ENCODE measurements at places on chromosomes 4 and X.

- no peak for DNase-seq
Observed at GRCh38 chr4:7817877-7818398, 121.7 kb downstream of the AFAP1 start.

DNA sequence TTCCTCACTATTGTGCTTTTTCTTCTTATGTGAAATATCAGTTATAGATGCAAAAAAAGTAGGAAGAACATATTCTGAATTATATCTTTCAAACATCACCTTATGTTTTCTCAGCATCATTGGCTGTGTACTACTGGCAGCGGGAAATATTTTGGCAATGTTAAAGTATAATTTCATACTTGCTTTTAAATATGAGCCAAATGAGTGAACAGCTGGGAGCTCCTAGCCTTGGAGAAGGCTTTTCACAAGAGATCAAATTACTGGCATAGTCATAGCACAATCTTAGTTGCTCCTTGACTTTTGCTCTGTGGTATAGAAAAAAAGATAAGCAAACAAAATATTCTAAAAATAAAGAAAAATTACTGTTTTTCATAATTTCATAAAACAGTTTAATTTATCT, 1575.8 kb upstream of the PABPC4L start:
- DNase-seq = no peak

DNA sequence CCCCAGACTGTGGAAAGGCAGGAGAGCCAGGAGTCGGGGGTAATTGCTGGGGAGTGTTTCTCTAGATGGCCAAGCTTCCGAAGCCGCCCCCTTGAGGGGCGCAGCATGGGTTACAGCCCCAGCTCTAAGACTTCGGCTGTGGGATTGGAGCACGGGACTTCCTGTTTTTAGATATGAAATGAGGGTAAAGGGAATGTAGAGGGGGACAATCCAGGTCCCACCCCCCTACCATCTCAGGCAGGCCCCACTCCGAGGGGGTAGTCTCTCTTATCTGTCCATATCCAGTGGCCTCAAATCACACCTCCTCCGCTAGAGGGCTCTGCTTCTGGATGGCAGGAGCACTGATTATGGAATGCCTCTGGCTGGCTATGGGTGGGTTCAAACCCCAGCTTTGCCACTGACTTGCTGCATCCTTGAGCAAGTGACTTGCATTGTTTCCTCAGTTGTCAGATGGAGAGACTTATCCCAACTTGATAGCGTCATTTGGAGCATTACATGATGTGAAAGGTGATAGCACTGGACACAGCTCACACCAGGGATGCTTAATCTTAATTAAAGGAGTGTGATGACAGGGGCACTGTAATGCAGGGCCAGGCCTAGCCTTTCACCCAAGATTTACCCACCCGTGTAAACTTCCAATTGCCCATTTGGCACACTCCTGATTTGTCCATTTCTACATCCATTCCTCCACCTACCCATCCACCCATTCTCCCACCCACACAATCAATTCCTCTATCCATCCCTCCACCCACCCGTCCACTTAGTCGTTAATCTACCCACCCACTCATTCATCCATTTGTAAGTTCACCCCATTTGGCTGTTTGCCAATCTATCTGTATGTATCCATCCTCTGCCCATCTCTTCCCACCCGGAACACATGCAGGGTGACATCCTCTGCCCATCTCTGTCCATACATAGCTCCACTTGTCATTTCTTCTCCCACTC, 848 bp upstream of the KCND1 start:
- no peak for DNase-seq

DNA sequence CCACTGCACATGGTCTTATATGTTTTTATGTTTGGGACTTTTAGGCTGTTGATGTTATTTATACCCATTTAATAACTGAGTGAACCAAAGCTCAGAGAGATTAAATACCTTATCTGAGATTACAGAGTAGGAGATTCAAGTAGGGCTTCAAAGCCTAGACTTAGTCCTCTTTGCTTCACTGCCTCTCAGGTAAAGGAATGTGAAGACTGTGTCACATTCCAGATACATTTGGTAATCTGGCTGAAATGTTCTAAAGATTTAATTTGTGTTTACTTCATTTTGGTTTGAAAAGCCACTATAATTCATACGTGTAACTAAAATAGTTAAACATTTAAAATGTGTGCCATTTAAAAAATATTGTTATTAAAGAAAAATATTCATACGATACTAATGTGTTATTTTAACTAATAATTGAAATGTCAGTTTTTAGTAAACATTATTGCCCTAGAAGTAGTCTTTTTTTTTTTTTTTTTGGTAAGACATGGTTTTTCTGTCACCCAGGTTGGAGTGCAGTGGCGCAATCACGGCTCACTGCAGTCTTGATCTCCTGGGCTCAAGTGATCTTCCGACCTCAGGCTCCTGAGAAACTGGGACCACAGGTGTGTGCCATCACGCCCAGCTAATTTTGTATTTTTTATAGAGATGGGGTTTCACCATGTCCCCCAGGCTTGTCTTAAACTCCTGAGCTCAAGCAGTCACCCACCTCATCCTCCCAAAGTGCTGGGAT, 54.3 kb downstream of the WWC2 start:
- DNase-seq = no peak

DNA sequence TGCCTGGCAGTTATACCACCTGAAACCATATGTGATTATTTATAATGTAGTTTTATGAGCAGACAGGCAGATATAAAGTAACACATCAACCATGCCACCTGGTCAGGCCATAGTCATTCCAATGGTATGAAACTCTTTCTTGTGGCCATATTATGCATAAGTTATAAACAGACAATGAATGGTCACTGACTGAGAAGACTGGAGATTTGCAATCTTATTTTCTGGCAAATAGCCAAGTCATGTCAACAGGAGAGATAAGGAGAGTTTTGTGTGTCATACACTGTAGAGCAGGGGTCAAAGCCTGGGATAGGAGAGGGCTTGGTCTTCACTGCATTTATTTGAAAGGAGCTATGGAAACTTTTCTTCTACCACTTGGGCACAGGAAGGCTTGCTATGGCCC, 29.5 kb downstream of the SORBS2 start:
- no peak for DNase-seq

- DNase-seq = no peak
Observed at GRCh38 chrX:118964252-118964651, 10.2 kb upstream of the LONRF3 start.

- no peak for DNase-seq
Observed at GRCh38 chr4:166257891-166258290, 384.9 kb downstream of the TLL1 start.

- DNase-seq = no peak
Observed at GRCh38 chr4:105461621-105462382, 12.1 kb downstream of the PPA2 start.

- no peak for DNase-seq
Observed at GRCh38 chr4:5757091-5757490, 46.1 kb downstream of the EVC start.
